ENCODE measurements at places on chromosomes 16 and 17.

GRCh38 chr17:78717431-78717980 is 64.6 kb downstream of the CYTH1 start:
- DNase-seq, result peak; percentile 68

- no peak for DNase-seq
These were observed 12.1 kb upstream of the CBX8 start for GRCh38 chr17:79808763-79809529.

DNA sequence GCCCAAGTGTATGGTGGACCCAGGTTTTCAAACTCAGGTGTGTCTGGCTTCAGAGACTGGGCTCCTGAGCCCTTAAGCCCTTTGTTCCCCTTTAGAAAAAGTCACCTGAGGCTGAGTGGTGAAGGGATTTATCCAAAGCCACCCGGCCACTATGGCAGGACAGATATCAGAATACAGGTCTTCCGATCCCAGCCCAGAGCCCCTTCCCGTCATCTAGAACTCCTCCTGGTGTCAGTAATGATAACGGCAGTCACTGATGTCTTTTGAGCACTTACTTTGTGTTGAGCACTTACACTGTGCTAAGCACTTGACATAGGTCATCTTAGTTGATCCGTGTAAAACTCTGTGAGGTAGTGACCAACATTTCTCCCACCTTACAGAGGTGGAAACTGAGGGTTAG is 16.6 kb downstream of the NOD2 start:
- DNase-seq, result no peak

DNA sequence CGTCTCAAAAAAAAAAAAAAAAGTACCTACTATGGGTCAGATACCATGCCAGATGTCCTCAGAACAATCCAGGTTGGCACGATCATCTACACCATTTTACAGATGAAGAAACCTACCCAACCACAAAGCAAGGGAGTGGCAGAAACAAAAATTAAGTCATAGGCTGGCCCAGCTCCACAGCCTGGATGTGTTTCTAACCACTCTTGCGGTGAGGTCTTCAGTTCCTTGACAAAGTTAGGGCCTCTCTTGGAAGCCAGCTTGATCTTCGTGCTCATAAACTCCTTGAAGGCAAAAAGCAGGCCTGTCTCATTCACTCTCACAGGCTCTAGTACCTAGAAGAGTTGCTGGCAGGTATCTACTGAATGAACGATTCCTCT is 6.2 kb downstream of the GGA2 start:
- DNase-seq, result peak; percentile 75

GRCh38 chr17:1390432-1391367 is 9.3 kb downstream of the YWHAE start:
- DNase-seq, result no peak

GRCh38 chr17:31318298-31318801 is 3.1 kb downstream of the EVI2A start:
- no peak for DNase-seq
